Psoas muscle (tissue), 8 donors: ENCODE measurements at places on chromosomes 11 and 22. TPM values are rescaled to one million over a fixed set of nuclear protein-coding genes. Genes with fewer than 3 reads are reported as not detected.
A peak's percentile ranks its signal among the peaks of the same experiment; 100 is the strongest.

The MRGPRX3 gene
- total RNA-seq: not detected

GRCh38 chr22:40329466-40329865 lies 16.8 kb upstream of the ADSL start:
- no peak for DNase-seq
- no peak overlapping the region for H3K4me3 ChIP-seq
- H3K27me3 ChIP-seq: no peaks in the 10 kb centered on the region

GRCh38 chr11:125224391-125225021 lies 60.0 kb downstream of the PKNOX2 start:
- no peak for DNase-seq
- no peaks in the 10 kb centered on the region for H3K36me3 ChIP-seq
- H3K27me3 ChIP-seq: no peaks in the 10 kb centered on the region
- H3K27ac ChIP-seq: peak overlapping the region; percentile 78
- peaks cover 40% of the 10 kb centered on the region for H3K4me1 ChIP-seq

GRCh38 chr11:6667733-6668374 lies 12.2 kb upstream of the DCHS1 start:
- H3K36me3 ChIP-seq: no peaks in the 10 kb centered on the region
- DNase-seq: no peak
- H3K4me1 ChIP-seq: no peaks in the 10 kb centered on the region
- no peak overlapping the region for H3K27ac ChIP-seq

DNA sequence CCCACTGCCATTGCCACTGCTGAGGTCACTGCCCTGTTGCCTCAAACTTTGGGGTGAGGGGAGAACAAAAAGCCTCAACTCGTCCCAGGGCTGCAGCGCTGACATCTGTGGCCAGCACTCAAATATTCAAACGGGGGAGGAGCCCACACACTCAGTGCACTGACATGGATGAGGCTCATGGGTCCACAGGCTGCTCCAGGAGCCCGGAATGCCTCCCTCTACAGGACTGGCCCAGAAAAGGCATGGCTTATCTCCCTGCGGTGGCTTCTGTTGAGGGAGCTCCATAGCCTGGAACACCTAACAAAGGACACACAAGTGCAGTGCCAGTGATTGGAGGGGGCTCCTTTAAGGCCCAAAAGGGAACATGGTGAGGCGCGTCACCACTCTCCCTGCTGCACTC lies 341.1 kb upstream of the LUZP2 start:
- H3K4me3 ChIP-seq: no peak overlapping the region
- H3K36me3 ChIP-seq: no peaks in the 10 kb centered on the region
- no peak overlapping the region for H3K27ac ChIP-seq
- H3K27me3 ChIP-seq: no peaks in the 10 kb centered on the region
- no peaks in the 10 kb centered on the region for H3K4me1 ChIP-seq

GRCh38 chr11:64771861-64772260 lies 6.5 kb downstream of the SF1 start:
- H3K36me3 ChIP-seq: peaks cover 100% of the 10 kb centered on the region
- H3K27me3 ChIP-seq: no peaks in the 10 kb centered on the region
- H3K27ac ChIP-seq: peak overlapping the region; percentile 44
- peaks cover 69% of the 10 kb centered on the region for H3K4me1 ChIP-seq
- no peak for DNase-seq
